ENCODE measurements at places on chromosomes 3 and 15.

DNA sequence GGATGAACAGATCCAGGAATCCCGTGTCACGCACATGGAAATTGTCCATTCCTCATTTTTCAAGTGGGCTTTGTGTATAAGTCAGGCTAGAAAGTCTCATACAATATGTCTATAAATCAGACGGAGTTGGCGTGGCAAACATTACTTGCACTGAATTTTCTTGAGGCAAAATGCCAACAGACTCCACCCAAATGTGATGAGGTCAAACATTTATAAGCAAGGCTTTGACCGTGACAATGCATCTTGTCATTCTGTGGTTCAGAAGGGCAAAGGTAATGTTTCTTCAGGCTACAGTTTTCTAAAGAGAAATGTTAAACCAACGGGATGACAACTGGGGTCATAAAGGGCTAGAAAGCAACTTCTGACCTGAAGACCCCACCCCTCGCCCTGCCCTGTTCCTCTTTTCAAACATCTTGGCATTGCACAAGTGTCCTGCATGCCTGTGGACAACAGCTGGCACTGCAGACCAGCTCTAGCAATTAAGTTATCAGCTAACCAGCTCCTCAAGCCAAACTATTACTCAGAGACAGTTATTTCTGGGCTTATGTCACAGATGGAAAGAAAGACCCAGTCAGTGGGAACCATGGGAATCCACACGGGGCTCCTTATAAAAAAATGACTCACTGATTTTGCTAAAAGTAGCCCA, 36.5 kb upstream of the SPTBN5 start:
- no peak for DNase-seq

DNA sequence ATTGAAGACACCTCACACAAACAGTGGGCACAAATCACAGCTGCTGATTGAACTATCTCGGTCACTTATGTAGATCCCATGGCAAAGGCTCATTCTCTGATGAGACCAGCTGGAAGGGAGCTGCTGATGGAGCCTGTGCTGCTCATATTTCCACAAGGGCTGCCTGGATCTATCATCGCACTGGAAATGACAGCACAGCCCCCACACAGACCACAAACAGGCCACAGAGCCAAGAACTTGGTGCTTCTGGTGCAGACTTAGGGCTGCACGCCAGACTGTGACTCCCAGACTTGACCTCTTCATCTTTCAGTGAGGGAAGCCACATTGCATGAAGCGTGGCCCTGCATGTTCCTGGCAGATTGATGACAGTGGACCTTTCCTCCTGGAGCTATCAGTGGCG, 197.6 kb downstream of the MINAR1 start:
- DNase-seq = no peak

GRCh38 chr3:33075995-33076394, 21.0 kb downstream of the GLB1 start:
- no peak for DNase-seq

GRCh38 chr15:66655511-66655910, 46.5 kb upstream of the SMAD6 start:
- no peak for DNase-seq

DNA sequence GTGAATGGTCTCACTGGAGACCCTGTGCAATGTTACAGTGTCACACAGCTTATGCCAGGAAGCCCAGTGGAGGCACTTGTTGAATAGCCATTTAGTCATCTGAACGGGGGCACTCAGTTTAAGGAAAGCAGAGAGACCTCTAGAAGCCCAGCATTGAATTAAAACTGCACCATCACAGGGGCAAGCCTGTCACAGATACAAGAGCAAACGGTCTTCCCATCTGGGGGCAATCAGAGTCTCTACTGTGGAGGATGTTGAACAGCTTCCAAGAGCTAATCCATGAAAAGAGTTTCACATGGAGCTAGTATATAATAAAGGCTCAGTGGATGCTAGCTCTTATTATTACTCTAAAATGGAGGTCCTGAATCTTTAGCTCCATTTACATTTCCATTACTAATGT, 553.7 kb upstream of the ARRDC4 start:
- no peak for DNase-seq

- DNase-seq = no peak
Measured at GRCh38 chr3:43286841-43287499, 630 bp downstream of the SNRK start.

DNA sequence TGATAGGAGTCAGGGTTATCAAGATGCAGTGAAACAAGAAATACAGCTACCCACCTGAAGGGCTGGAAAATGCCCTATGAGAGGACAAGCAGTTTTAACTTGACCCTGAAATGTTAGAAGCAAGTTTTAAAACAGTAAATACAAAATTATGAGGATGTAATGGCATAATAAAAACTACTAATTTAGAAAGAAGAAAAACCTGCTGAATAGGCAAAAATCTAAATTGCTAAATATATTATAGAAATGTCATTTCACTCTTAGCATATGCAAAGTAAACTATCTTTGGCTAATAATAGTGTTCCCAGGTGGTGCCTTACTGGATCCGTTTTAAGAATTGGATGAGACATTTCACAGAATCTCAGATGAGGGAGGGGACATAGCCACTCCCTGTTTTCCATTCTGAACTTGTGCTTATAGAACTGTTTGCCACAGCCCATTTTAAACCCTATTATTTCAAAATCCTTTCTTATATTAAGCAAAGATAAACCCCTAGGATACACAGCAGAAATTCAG, 294.6 kb downstream of the LSAMP start:
- no peak for DNase-seq

DNA sequence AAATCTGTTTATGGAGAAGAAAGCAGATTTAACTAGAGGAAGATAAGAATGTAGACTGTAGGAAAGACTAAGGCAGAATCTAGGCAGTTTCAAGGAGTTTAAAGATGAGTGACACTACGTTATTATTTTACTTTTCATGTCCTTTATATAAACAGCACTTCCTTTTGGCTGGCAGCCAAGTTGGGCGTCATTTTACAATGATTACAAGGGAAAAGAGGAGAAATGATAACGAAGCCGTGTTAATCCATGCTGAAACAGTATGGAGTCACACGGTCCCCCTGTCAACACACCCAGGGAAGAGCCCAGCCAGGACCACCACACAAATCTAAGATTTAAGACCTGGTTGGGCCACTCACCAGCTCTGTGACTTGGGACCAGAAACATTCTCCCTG, 83.7 kb upstream of the NEO1 start:
- DNase-seq = no peak

- DNase-seq = no peak
Measured at GRCh38 chr3:52456169-52456799, 880 bp downstream of the NISCH start.

DNA sequence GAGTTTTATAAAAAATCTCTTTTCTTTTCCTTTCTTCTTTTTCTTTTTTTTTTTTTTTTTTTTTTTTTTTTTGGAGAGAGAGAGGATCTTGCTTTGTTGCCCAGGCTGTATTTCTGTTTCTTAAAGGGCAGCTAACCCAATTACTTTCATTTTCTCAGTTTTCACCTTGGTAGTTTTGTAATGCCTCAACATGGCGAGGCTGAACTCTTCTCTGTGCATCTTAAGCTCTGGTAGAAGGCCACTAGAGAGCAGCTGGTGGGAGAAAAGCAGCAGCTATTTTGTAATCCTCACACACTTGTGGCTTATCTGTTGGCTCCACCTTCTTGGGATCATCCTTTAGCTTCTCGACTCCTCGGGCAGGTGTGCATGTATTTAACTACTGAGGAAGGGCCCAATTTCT, 152.2 kb upstream of the MEIS2 start:
- DNase-seq = no peak

GRCh38 chr3:73621388-73621787, 3.4 kb downstream of the PDZRN3 start:
- no peak for DNase-seq

- DNase-seq = no peak
Measured at GRCh38 chr3:126102530-126102951, 18.6 kb upstream of the SLC41A3 start.

DNA sequence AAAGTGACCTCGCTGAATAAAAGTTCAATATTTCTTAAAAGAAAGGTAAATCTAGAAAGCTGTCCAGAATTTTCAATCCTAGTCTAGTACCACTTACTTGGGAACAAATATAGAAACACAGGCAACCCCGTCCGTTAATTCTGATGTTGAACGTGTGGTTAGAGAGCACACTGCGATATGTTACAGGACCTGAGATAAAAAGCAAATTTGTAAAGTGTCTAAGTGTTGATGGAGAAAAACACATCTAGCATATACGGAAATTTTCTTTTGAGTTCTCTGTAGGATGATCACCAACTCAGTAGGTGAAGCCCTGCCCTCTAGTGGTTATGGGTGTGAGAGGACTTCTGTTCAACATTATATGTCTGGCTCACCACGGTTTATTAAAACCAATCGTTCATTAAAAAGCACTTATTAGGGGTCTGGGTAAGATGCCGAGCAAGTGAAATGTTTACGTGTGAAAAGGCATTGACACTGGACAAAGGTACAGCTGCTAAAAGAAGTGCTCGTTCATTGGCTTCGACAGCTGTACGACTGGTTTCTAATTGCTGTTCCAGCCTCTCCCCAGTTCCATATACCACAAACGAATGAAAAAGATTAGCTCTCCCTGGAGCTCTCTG, 1.0 kb upstream of the ATP2C1 start:
- peak; percentile 61 for DNase-seq

DNA sequence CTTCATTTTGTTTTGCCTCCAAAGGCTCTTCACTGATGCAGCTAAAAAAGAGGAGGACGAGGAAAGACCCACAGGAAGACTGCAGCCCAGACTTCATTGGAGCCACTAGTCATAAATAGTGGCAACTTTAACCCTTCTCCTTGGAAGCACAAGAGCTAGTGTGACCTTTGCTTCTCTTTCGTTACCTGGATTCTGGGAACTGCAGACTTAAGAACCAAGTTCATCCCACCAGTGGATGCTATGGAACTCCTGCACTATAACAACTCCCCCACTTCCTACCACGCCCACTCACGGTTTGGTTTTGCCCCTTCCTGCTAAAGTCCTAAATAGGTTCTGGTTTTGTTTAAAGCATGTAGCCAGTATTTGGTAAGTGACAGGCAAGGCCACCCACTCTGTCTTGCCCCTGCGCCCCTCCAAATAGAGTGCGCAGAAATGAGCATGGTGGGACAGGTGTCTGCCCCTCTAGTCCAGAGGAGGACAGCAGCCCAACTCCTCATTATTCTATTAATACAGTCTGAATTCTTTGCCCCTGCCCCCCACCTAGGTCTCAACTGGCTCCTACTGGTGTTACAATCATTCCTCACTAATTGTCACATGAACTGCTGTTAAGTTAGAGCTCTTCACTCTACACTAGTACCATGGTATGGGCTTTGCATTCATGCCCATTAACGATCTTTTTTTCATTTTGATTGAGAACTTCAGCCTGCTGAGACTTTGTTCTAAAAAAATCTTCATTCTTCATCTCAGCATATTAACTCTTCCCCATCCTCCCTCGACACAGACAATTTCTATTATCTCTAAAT, 504.6 kb downstream of the FOXP1 start:
- DNase-seq = no peak

DNA sequence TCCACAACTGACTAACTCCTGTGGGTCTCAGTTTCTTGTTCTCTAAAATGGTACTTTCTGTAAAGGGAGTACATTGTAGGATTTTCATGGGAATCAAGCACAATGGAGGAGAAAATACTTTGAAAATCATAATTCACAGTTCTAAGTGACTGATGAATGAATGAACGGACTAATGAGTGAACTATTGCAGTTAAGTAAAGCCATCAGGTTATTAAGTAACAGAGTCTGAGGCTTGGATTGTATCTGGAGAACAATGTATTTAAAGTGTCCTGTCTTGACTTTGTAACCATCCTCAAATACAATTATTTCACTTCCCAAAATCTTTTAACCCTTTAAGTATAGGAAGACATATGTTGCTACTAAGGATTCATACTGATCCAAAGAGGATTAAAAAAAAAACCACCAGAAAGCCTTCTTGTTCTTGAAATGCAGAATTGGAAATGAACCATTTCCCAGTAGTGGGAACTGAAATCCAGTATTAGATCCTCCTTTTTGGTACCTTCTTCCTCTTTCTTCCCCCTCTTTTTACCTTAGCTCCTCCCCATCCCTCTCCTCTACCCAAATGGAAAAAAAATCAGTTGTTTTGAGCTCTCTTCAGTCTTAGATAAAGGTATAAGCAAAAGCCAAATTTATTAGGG, 13.2 kb upstream of the BCL6 start:
- no peak for DNase-seq

- peak; percentile 36 for DNase-seq
Measured at GRCh38 chr3:32018757-32019564, 37.4 kb downstream of the ZNF860 start.

DNA sequence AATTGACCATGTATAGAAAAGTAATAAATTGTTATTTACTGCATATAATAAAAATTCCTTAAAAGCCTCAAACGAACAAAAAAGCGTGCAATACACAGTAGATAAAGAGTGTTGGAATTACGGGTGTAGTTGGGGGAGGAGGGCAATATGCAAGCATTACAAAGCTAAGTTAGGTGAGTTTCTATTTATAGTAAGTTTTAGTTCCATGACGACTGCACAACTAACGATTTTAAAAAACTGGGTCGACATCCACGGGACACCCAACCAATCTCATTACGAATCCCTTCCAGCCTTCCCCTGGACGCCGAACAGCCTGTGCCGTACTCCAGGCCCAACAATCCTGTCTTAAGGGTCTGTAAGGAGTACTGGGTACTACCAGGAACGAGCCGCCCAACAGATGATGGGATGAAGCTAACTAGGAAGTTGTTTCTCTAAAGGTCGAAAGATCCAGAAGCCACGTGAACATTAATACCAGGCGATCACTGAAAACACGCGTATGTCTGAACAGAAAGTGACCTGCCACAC, 677 bp downstream of the POLQ start:
- no peak for DNase-seq

- DNase-seq = no peak
Measured at GRCh38 chr15:80906159-80906766, 83.4 kb downstream of the MESD start.

- DNase-seq = no peak
Measured at GRCh38 chr3:180829409-180830405, 82.8 kb upstream of the FXR1 start.

- DNase-seq = no peak
Measured at GRCh38 chr3:128011140-128011539, 41.1 kb upstream of the SEC61A1 start.

GRCh38 chr3:189316296-189317019, 144.7 kb downstream of the TPRG1 start:
- no peak for DNase-seq

- no peak for DNase-seq
Measured at GRCh38 chr3:170442947-170443346, 24.3 kb downstream of the CLDN11 start.

GRCh38 chr15:55183679-55184078, 13.1 kb downstream of the RSL24D1 start:
- no peak for DNase-seq

- DNase-seq = no peak
Measured at GRCh38 chr3:50749822-50750221, 75.1 kb downstream of the DOCK3 start.

GRCh38 chr3:145088917-145089316, 1072.1 kb downstream of the PLOD2 start:
- DNase-seq = no peak

All from glomerular endothelial cell (primary cell).